ENCODE measurements at places on chromosomes 7 and 10. TPM values are rescaled to one million over a fixed set of nuclear protein-coding genes. Genes with fewer than 3 reads are reported as not detected.

- peak; percentile 38 for DNase-seq
These were observed 60.8 kb upstream of the MEOX2 start for GRCh38 chr7:15747301-15747700.

The ACTL6B gene
- polyA plus RNA-seq: not detected

The SH2D4B gene
- 0.07 TPM for polyA plus RNA-seq

The HERC4 gene
- polyA plus RNA-seq: 56.2 TPM

DNA sequence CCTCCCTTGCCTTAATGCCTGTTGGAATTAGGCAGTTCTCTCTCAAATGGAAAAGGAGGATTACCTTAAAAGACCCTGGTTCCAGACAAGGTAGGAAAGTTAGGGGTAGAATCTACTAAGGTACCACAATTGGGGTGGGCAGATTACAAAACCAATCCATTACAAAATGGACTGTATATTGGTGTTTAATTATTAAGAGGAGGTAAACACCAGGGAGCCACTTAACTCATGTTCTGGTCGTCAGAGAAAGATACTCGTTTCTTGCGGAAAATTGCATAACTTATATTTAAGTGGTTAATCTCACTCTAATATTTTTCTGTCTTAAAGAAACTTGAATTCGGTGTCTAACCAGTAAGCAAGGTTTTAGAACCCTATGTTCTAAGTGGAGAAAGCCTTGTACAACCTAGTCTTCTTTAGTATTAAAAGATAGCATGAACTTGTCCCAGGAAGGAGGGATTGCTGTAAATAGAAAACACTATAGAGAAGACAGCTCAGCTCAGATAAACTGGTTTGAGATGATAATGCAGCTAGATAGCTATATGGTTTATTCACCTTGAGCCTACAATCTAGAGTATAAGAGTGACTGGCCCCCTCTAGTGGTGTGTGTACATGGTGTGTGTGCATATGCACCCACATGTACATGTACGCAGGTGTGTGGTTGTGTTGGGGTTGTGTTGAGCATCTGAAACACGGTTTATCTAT is 58.0 kb upstream of the STRIP2 start:
- DNase-seq: no peak

- peak; percentile 24 for DNase-seq
These were observed 180.9 kb downstream of the ANK3 start for GRCh38 chr10:60208676-60209269.

- DNase-seq: no peak
These were observed 57.8 kb downstream of the BAMBI start for GRCh38 chr10:28734938-28735759.

- no peak for DNase-seq
These were observed 14.4 kb upstream of the NPVF start for GRCh38 chr7:25242678-25243077.

The GTF2I gene
- 281 TPM for polyA plus RNA-seq

DNA sequence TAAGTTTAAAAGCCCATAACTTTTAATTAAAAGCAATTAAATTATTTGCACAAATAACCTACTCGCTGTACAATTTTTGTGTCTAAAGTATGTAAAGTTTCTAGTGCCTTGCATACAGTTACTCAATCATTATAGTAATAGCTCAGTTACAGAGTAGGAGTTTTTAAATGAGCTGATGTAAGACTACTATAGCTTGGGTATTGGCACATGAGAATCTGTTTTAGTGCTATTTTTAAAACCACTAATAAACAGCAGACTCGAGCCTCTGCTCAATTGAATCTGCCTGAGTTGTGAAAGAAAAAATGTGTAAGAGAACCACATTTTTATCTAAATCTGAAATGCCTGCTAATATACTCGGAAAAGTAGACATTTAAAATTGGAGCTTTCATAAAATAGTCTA is 31.1 kb downstream of the CTNNA3 start:
- no peak for DNase-seq

DNA sequence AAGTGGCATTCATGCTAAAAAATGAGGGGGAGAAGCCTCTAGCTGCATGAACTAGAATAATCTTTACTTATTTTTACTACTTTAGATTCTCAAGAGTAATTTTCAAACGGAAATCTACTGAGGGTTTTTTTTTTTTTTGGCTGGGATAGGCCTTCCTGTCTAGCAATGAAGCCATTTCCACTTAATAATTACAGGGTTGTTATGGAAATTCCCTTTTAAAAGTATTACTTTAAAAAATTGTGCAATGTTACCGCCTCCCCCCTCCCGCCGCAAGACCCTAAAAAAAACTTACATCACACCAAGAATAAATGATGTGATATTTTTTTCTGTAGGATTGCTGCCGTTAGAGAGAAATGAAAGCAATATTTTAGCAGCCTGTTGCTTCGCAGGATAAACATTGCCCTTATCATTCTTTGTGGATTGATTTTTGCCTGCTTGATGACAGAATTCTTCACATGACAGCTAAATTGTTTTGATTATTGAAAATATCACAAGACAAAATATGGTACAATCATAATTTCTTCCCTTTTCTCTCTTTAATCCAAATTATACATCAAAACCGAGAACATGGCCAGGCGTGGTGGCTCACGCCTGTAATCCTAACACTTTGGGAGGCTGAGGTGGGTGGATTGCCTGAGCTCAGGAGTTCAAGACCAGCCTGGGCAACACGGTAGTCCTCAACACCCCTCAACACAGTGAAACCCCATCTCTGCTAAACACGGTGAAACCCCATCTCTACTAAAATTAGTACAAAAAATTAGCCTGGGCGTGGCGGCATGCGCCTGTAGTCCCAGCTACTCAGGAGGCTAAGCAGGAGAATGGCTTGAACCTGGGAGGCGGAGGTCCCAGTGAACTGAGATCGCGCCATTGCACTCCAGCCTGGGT is 32.8 kb downstream of the ARL4A start:
- no peak for DNase-seq

The SNX8 gene
- polyA plus RNA-seq: 46.2 TPM

DNA sequence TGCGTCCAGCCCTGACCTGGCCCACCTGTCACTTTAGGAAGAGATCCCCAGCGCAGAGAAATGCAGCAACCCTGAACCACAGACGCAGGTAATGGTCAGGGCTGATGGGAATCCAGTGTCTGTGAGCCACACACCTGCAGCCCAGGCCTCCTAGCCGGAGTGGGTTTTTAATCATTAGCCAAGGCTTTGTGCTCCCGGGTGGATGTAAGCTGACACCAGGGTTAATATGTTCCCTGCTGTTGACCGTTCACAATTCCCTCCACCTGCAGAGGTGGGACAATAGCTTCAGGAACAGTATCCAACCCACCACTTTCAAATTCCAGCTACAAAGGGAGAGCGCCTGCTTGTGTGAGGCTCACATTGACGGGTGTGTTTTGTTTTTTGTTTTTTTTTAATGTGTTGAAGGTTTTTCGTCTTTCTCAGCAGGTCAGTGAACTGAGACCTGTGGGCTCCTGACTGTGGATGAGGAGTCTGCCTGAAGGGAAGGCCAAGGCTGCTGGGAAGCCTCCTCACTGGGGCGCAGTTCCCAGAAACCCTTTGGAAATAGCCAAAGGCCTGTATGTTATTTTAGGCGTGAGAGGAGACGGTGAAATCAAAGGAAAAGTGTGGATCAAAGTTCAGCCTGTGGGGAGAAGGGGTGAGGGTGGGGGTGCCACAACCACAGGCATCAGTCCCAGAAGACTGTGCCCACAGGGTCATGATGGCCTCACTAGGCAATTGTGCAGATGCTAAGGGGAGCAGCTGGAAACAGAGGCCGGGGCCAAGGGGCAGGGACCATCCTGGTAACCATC is 111.1 kb downstream of the TNS3 start:
- peak; percentile 76 for DNase-seq

Measured in renal pelvis (tissue), 12 donors.